Bronchial epithelial cell (primary cell): ENCODE measurements at places on chromosomes 13 and 19. TPM values are rescaled to one million over a fixed set of nuclear protein-coding genes. Genes with fewer than 3 reads are reported as not detected.

KDELR1 gene
- total RNA-seq = 27.9 and 30.6 TPM in 2 replicates

MUC16 gene
- 0.26 TPM in 2 replicates for total RNA-seq

GRCh38 chr19:19109601-19110000, 28.7 kb downstream of the TMEM161A start:
- DNase-seq = no peak

GRCh38 chr13:36454987-36455386, 22.7 kb downstream of the CCNA1 start:
- no peak for DNase-seq

DNA sequence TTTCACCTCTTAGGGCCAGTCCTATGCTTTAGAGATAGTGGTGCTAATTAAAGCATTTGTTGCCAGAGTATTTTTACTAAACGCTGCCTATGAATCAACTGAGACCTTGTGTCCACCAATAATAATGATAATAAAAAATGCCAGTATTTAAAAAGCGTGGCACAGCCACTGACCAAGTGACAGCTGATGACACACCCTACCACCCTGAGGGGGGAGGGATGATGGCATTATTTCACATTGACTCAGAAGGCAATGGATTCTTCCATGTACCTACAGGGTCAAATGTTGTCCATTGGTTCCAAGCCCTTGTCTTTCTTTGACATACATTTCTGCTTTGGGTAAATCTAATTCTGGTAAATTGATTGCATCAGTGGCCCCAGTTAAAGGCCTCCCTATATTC, 384.4 kb downstream of the DLEU7 start:
- DNase-seq = no peak

DNA sequence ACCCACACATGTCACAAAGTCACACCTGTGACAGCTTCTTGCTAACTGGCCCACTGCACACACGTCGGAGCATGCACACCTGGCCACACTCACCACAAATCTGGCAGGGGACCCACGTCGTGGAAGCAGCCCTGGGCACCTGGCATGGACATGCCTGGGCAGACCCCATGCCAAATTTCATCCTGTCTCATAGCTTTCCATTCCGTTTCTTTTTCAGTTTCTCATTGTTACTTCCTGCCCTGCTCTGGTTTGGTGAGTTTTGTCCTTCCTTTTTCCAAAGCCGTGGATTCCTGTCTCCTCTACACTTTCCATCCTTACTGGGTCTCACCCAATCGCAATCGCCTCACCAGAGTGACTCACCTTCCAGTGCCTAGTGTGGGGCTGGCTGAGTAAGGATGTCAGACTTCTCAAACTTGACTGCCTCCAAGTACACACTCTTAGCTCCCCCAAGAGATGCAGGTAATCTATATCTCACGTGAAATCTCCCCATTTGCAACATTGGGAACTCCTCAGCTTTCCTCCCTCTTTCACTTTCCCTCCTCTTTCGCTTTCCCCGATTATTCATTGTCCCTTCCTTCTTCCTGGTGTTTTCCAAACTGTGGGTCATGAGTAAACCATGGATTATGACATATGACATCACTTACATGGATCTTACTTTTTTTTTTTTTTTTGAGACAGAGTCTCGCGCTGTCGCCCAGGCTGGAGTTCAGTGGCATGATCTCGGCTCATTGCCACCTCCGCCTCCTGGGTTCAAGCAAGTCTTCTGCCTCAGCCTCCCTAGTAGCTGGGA, 1.6 kb upstream of the BBC3 start:
- DNase-seq = peak; percentile 94
